ENCODE measurements at places on chromosomes 12 and 14. TPM values are rescaled to one million over a fixed set of nuclear protein-coding genes. Genes with fewer than 3 reads are reported as not detected.

- DNase-seq, result no peak
Measured at GRCh38 chr12:68157380-68157779, 2.2 kb downstream of the IFNG start.

DNA sequence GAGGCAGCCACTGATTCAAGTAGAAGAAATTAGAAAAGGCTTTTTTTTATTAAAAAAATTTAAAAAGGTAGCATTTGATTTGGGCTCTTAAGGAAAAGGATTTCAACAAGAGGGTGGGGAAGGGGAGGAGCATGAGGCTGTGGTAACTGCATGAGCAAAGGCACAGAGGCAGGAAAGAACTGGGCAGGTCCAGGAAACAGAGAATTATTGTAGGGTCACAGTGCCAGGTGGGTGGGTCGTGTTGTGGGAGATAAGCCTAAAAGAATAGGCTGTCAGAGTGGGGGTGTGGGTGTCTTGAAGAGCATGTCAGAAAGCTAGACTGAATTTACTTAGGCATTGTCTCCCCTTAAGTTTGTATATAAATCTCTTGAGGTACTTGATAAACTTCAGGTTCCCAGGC, 7.8 kb downstream of the LIMA1 start:
- DNase-seq, result no peak

Gene PPP1R36
- 0.33 TPM for polyA plus RNA-seq

Gene NRIP2
- 8.1 TPM for polyA plus RNA-seq

DNA sequence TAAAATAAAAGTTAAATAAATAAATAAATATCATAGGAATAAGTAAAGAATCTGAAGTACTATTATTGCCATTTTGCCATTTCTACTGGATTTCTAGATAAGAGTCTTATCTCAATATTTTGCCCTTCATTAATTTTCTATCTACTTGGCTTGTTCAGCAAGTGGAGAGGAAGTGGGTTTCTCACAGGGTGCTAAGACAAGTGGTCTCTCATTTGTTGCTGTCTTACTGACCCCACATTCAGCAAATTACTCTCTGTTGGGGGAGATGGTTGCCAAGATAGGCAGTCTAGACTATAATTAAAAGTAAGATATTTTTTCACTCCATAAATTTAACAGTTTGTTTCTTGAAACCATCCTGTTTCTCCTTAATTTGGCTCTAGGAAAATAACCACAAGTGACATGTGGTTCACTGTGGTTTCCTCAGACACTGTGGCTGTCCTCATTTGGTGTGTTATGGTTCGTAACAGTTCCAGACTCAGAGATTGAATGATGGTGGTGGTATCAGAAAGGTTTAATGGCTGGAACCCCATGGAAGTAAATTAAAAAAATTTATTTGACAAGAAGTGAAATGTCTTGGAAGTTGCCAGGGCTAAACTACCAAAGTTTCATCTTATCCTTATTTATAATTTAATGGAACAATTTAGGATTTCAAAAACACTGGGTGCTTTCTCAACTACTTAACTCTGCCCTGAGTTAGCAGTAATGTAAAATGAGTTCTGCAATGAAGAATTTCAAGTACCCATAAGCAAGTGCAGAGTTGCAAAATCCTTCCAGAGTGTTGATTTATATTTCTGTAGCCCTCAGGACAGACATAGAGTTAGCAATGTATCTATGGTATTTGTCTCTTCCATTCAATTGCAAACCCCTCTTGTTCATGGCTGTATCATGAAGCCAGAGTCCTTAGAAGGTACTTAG, 214.8 kb downstream of the MSRB3 start:
- DNase-seq, result no peak

- DNase-seq, result no peak
Measured at GRCh38 chr14:59912443-59912842, 7.5 kb upstream of the LRRC9 start.

Gene ALDH2
- 107 TPM for polyA plus RNA-seq

Gene CLEC4C
- polyA plus RNA-seq, result 0.20 TPM

Gene TIMELESS
- polyA plus RNA-seq, result 33.3 TPM

DNA sequence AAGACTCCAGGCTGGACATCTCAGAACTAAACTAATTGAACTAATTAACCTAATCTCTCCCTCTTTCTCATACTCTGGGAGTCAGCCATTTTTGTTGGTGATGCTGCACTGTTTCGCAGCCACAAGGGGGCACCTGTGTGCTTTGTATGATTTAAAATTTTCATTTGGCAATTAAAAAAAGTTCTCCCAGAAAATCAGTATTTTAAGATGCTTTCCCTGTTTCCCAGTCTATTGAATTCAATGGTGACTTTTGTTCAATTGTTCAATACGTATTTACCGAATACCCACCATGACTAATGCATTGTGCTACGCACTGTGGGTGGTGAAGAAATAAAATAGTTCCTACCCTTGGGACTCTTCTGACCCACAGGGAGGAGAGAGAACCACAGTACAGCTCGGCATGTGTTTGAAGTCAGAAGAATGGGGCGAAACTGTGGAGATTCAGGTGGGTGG, 63.7 kb downstream of the ZNF664 start:
- peak; percentile 50 for DNase-seq

DNA sequence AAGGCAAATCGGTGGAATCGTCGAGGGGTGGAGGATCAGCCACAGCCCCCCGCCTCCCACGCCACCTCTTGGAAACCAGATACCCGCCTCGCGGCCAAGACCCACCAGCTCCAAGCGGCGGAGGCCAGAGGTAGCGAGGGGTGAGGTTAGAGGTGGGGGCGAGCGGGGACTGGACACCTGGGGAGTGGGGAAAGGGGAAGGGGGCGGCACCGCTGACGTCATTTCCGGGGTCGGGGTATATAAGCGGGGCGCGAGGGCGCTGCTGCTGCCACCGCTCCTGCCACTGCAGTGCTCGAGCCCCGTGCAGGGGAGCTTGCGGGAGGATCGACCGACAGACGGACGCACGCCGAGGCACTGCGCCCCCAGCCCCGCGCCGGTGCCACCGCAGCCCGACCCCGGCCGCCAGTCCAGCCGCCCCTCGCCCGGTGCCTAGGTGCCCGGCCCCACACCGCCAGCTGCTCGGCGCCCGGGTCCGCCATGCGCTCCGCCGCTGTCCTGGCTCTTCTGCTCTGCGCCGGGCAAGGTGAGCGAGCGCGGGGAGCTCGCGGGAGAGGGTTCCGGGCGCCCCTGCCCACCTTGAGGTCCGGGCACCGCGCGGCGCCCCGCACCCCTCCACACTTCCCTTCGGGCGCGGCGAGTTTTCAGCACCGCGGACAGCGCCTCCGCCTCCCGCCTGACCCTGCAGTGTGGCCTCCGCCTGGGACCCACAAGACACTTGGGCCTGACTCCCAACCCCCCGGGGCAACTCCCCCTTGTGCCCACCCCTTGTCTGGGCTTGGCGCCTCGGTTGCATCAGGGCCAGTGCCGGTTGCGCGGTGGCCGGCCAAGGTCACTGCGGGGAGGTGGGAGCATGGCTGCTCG, at the start of gene CHGA:
CHGA (plus strand) TSS at position 268 of the 861 bp plus-strand sequence; CDS start at position 478, 210 bp downstream.
- peak; percentile 51 for DNase-seq

DNA sequence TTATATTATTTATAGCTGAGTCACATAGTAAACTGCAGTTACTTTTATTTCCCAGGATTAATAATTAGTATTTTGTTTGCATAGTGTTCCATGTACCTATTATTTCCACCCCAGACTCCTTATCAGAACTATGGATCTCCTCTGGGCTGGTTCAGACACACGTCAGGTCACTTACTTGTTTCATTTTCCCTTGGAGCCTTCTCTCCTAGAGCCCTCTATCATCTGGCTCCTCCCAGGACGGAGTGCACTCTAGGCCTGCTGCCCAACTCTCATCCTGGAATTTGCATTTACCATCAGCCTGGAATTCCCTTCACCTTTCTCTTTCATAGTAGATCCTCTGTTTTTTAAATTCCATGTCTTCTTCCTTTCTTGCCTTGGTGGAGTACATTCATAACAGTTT, 28.5 kb upstream of the GALNT16 start:
- no peak for DNase-seq

GRCh38 chr12:10160617-10161385, 11.1 kb downstream of the OLR1 start:
- DNase-seq, result no peak

Gene C12orf56
- polyA plus RNA-seq, result 0.10 TPM

DNA sequence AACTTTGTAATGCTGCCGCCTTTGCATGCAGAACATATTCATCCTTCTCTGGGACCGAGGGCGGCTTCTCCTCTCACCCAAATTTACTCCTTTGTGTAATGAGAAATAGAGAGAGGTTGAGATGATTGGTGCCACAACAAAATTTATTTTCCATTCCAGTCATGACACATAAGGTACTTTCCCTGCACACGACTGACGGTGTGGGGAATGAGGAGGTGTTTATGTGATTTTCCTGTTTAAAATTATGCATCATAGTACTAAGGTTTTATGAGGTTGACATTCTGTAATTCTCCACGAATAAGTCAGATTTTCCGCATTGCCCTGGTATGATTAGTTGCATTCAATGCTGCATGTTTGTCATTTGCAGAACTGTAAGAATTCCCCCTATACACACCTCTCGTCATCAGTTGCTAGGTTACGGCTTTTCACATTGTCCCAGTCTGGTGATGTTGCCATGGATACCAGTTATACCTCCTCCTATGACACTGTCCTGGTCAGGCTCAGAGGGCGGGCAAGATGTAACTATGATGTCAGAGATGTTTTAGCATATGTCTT, 23.1 kb downstream of the BICDL1 start:
- DNase-seq, result no peak

Gene A2M
- polyA plus RNA-seq, result 1,621 TPM

Gene EFS
- 60.7 TPM for polyA plus RNA-seq

DNA sequence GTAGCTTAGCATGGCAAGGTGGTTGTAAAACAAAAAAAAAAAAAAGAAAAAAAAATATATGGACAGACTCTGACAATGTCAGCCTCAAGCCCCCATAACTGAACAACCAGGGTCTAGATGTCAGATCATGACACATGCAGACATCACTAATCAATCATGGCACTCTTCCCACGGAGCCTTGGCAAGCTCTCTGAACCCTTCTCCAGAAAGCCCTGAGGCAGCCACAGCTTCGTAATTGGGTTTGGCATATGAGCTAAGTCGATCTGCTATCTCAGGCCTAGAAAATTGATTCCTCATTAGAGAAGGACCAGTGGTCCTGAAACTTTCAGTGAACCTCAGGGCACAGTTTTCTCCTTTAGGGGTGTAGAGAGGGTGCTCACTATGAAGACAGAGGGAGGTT, 112.2 kb downstream of the GPR135 start:
- DNase-seq, result no peak

Gene SYT1
- polyA plus RNA-seq, result 5.5 TPM

- no peak for DNase-seq
Measured at GRCh38 chr14:63478010-63478409, 65.2 kb downstream of the PPP2R5E start.

DNA sequence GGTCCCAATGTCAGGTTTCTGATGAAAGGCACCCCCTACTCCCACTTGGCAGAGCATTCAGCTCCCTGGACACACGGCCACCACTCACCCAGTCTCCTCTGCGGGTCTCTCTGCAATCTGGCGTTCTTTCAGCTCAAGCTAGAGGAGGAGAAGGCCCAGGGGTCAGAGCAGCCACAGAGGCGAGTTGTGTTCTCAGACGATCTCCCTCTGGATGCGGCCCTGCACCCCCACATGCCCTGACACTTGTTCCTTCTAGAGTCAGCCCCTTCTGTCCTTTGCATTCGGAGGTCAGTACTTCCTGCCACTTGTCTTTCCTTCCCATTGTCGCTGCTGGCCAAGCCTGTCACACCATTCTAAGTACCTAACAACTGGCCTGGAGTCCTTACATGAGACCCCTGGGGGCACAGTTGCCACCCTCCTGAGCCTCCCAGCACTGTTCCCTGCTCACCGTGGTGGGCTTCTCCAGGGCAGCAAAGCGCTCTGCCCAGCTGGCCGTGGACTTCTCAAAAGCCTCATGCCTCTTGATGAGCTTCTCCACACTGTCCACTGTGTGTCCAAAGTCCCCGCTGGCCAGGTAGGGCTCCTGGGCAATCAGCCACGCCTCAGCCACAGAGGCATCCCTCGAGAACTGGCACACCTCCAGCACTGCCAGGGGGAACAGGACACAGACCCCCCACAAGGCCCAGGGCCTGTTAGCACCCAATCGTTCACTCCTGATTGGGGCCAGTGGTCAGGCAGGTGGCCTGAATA, 63.2 kb downstream of the PLEKHG3 start:
- DNase-seq, result no peak

Gene PLA2G1B
- polyA plus RNA-seq, result 1.5 TPM

- DNase-seq, result no peak
Measured at GRCh38 chr14:28673056-28673455, 93.5 kb upstream of the FOXG1 start.

- DNase-seq, result no peak
Measured at GRCh38 chr12:574475-575128, 88.6 kb downstream of the NINJ2 start.

Gene SYNE3
- 4.8 TPM for polyA plus RNA-seq

DNA sequence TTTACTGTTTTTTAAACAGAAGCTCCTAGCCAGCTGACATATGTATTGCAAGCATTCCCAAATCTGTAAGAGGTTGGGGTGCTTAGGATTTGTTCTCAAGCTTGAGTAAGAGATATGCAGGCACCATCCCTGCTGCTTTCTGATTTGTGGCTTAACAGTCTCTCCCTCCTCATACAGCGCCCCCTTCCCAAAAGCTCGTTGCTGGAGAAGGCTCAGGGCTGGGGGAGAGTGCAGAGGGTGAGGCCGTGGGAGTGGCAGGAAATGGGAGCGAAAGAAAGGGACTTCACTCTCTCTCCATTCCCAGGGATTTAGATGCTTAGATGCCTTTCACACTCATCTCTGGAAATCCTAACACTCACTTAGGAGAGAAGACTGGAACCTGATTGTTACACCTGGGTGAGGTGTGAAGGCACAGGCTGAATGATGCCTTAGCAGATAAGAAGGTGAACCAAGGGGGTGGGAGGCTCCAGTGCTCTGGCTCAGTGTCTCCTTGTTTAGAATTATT, 172.0 kb downstream of the C12orf75 start:
- no peak for DNase-seq

Gene HHIPL1
- polyA plus RNA-seq, result 2.7 TPM

GRCh38 chr12:126582231-126582630, 1517.0 kb downstream of the AACS start:
- DNase-seq, result no peak

- DNase-seq, result no peak
Measured at GRCh38 chr12:130547480-130548155, 168.5 kb downstream of the RIMBP2 start.

Gene RNASE4
- polyA plus RNA-seq, result 7.8 TPM

- DNase-seq, result no peak
Measured at GRCh38 chr14:21317398-21317797, 37.5 kb downstream of the RPGRIP1 start.

Gene CYP27B1
- 1.3 TPM for polyA plus RNA-seq

DNA sequence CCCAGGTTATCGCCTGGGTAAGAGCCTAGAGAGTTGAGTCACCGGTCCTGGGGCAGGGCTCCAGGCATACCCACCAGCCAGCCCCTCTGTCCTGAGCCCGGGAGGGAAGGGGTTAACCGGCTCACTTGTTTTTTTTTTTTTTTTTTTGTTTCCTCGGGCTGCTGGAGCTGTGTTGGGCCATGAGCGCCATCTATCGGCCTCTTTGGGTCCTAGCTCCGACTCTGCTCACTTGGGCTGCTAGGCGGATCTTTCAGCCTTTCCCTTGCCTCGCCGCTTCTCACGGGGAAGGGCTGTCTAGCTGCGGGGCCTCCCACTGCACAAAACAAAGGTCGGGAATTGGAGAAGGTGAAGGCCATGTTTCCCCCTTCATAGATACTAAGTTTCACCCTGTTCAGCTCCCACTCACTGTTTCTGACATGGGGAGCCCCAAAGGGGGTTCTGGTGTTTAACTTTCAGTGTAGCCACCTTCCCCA, 2.8 kb upstream of the SMUG1 start:
- DNase-seq, result peak; percentile 85

All from left lung (tissue), 14 donors.